ENCODE measurements at places on chromosomes 1 and 21.

- DNase-seq = no peak
These were observed 94.6 kb upstream of the AKT3 start for GRCh38 chr1:243944429-243945160.

GRCh38 chr1:203065986-203066385 is 19.8 kb downstream of the MYOG start:
- DNase-seq = no peak

- no peak for DNase-seq
These were observed 17.8 kb downstream of the PKNOX1 start for GRCh38 chr21:42991992-42992740.

- DNase-seq = no peak
These were observed 98.7 kb downstream of the DAB1 start for GRCh38 chr1:57325117-57325516.

GRCh38 chr1:207698822-207699483 is 52.9 kb upstream of the CD46 start:
- DNase-seq = no peak

- DNase-seq = no peak
These were observed 412.8 kb upstream of the LYPLAL1 start for GRCh38 chr1:218760601-218761570.

DNA sequence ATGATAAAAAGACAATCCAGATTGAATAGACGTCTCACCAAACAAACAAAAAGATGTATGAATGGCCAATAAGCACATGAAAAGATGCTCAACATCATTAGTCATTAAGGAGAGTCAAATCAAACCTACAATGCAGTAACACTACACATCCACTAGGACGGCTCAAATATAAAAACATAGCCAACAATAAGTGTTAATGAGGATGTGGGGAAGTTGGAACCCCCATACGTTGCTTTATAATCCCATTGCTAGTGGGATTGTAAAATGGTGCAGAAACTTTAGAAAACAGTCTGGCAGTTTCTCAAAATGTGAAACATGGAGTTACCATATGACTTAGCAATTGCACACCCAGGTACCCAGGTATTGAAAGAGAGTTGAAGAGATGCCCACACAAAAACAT is 14.7 kb upstream of the IL24 start:
- no peak for DNase-seq

- no peak for DNase-seq
These were observed 17.1 kb downstream of the NUDC start for GRCh38 chr1:26938659-26939025.

- DNase-seq = no peak
These were observed 7.8 kb upstream of the GPR88 start for GRCh38 chr1:100530141-100530540.

DNA sequence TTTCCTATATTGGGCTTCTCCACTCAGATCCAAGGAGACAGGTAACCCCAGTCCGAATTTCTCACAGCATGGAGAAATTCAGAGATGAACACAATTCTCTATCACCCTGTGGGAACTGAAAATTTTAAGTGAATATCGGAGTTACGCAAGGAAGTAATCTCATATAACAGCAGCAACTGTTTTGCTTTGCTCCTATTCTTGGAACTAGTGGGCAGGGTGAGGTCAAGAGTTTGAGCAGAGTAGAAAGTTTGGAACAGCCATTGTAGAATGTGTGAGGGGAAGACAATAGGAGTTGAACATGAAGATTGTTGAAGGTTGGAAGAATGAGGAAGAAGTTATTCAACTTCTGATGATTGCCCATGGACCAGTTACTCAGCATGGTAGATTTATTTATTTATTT is 24.3 kb upstream of the SLC35D1 start:
- DNase-seq = no peak

DNA sequence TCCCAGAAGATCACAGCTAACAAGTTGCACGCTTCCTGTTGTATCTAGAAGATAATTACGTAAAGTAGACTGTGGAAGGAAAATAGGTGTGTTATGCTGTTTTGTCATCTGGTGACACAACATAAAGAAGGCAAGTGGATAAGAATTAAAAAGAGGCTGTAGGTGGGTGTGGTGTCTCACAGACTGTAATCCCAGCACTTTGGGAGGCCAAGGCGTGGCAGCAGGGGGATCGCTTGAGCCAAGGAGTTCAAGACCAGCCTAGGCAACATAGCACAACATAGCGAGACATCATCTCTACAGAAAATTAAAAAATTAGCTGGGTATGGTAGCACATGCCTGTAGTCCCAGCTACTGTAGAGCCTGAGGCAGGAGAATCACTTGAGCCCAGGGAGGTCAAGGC is 17.9 kb upstream of the ZNF281 start:
- DNase-seq = no peak

GRCh38 chr1:110302836-110303235 is 36.3 kb upstream of the RBM15 start:
- DNase-seq = no peak

DNA sequence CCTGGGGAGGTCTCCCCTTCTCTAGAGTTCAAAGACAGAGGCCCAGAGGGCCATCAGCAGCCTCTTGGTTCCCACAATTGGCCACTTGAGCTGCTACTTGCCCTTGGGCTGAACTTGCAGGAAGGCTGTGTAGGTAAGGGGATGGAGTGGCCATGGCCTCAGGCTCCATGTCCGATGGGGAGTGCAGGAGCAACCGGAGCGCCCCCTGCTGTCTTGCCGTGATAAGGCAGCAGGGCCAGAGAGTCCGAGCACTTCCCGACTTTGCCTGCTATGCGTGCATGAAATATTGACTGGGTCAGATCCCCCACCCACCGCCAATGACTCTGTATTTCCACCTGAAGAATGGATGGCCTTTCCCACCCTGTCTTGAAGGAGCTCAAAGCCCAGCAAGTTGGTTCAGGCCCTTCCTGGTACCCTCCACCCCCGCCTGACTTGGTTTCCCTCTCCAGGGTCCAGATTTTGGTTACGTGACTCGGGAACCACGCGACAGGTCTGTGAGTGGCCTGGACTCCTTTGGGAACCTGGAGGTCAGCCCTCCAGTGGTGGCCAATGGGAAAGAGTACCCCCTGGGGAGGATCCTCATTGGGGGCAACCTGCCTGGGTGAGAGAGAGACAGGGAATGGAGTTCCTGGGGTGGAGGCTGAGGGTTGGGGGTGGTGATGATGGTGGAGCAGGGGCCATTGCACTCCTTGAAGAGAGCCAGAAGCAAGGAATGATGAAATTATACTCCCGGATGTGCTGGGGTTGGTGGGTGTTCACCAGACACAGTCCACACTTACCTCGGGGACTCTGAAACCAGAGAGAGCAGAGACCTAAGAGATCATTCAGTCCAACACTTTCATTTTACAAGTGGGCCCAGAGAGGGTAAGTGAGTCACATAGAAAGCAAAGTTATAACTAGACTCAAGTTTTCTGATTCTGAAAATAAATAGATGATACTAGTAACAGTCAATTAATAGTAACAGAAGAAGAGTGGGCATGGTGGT is 25.6 kb downstream of the PADI3 start:
- DNase-seq = no peak

GRCh38 chr1:63873751-63874150 is 99.9 kb downstream of the ROR1 start:
- no peak for DNase-seq

DNA sequence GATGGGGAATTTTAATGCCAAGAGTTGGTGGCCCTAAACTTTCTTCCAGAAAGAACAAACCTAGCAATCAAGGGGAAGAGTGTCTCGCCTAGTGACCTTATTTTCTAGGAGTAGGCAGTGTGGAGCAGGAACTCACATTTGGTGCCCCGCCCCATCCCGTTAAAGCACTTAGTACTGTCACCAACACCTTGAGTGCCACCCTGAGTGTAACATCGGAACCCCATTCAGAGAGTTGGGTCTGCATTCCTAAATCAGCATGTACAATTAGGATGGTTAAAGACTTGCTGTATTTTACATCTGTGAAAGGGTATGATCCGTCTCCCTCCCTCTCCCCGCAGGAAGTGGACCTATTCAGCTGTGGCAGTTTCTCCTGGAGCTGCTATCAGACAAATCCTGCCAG is 15.5 kb downstream of the ETS2 start:
- DNase-seq = no peak

DNA sequence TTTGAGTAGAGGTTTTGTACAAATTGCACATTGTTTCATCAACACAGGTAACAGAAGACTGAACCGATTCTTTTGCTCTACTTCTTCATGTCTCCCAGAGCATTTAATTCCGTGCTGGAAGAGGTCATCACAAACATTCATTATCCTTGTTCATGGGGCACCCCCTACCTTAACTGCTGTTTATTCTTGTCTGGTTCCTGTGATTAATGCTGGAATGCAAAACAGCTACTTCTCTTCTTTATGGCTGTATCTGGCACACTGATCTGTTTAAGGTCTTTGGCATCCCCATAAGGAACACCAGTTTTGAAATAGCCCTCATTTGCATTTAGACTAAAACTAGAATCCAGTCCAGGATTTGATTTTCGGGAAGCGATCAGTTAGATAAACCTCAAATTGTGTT is 42.2 kb downstream of the NTNG1 start:
- DNase-seq = no peak

DNA sequence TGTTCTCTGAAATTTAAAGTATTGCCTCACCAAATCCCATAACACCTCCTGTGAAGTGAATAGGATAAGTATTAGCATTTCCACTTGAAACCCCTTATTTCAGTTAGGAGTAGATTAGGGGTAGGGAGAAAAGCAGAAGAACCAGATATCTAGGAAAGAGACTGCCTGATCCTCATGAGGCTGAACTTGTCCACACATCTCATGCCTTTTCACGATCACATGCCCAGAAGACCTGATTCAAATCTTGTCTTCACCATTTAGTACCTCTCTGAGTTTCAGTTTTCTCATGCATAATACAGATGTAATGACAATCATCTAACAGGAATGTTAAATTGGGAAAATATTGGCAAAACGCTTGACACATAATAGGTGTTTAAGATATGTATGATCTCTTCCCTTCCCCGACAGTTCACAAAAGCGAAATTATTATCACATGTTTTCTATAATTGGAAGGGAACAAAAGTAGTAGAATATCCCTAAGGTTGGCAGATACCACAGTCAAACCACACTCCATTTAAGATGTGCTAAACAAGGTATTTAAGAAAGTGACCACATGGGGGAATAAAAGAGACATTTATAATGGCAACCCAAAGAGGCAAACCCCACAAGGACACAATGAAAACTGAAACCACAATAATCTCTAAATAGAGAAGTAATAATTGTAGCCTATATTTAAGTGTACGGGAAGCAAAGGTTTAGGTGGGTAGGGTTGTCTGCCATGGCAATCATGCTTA is 25.2 kb downstream of the GFI1 start:
- DNase-seq = no peak

- no peak for DNase-seq
These were observed 28.1 kb upstream of the RNPC3 start for GRCh38 chr1:103497404-103497803.

- peak; percentile 82 for DNase-seq
These were observed 1.9 kb downstream of the RUSC1 start for GRCh38 chr1:155322571-155322952.

DNA sequence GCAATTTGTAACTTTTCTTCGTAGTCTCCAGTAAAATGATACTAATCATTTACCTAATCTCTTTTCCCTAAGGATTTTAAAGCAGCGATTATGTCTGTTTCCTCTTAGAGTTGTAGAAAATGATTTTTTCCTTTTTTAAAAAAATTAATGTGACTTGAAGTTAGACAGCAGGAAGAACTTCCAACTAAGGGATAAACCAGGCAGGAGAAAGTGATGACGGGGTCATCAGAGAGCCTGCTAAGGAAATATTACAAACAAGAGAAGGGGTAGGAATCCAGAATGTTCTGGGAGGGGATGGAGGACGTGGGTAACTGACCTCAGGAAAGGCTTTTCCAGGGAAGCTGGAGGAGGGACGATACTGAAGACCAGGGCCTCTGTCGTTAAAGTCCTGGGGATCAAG is 8.8 kb upstream of the ETV3L start:
- DNase-seq = no peak

DNA sequence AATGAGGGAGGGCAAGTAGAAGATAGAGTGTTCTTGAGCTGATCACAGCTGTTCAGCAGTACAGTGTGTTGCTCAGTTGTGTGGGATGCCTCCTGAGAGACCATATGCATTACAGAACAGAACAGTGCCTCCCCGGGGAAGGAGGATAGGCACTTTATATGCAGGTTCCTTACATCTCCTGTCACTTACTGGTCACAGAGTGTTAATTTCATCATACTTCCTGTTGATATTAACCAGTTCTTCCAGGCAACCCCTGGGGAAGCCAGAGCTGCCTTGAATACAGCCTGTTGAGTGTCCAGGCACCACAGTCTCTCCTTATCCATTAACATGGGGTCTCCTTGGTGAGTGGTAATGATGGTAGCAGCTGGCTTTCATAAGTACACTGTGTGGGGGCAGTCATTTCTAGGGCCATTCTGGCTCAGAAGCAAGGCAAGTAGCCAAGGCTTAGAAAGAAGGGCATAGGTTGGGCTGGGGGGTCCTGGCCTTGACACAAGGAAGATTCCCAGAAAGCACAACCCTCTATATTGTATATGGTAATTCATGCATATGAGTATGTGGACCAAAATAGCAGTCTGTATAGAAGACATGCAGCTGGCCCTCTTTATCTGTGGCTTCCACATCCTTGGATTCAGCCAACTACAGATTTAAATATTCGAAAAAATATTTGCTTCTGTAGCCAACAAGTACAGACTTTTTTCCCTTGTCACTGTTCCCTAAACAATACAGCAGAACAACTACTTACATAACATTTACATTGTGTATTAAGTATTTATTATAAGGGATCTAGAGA is 142.4 kb downstream of the ZP4 start:
- no peak for DNase-seq

DNA sequence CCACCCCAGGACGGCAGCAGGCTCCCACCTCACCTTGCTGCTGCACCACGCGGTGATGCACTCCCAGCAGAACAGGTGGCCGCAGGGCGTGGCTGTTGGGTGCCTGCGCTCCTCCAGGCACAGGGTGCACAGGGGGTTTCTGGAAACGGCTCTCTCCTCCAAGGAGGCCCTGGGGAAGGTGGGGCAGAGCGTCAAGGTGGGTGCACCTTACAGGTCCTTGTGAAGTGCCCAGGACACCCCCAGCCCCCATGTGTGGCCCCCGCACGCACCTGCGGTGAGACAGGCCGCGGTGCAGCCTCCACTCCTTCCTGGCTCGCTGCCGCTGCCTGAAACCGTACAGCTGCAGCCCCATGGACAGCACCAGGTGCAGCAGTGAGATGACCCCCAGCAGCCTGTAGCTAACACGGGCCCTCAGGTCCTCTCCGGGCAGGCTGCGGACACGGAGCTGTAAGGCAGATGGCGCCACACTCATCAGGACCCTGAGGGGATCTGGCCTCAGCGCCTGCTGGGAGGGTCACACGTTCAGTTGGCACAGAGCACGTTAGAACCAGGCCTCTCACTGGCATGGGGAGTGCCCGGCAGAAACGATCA is 5.8 kb downstream of the PEX10 start:
- no peak for DNase-seq

- DNase-seq = no peak
These were observed 110.3 kb upstream of the CTTNBP2NL start for GRCh38 chr1:112285746-112286145.
